ENCODE measurements at places on chromosomes 2 and 18.

DNA sequence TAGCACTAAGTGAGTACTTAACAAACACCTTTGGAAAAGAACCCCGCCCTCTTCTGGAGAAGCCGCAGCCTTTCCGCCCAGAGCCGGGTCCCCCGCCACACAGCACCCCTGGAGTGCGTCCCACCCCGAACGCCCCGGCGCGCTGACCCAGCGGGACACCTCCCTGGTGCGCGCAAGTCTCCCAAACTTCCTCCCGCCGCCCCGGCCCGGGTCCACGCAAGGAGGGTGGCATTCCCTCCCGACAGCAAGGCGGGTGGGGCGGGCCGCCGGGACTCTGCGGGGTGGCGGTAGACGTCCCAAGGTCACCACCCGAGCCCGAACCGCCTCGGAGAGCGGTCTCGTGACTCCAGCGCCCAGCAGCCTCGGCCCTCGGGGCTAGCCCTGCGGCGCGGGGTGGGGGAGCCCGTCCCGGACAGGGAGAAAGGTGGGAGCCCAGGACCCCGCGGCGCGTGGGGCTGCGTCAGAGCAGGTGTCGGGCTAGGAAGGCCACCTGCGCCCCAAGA, 598 bp downstream of the CCDC93 start:
- DNase-seq: no peak

DNA sequence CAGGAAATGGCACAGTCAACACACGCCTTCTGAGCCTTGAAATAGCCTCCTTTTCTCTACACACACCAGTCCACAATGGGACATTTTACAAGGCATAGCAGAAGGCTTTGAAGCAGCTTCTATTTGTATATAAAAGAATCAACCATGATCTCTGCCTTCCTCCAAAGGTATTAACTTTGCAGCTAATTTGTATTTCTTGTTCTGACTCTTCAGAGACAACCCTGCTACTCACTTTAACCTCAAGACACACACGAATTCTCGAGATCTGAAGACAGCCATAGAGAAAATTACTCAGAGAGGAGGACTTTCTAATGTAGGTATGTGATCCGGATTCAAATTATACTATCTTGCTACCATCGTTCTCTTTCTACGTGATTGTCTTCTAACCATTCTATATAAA, 104.6 kb downstream of the VIT start:
- no peak for DNase-seq

DNA sequence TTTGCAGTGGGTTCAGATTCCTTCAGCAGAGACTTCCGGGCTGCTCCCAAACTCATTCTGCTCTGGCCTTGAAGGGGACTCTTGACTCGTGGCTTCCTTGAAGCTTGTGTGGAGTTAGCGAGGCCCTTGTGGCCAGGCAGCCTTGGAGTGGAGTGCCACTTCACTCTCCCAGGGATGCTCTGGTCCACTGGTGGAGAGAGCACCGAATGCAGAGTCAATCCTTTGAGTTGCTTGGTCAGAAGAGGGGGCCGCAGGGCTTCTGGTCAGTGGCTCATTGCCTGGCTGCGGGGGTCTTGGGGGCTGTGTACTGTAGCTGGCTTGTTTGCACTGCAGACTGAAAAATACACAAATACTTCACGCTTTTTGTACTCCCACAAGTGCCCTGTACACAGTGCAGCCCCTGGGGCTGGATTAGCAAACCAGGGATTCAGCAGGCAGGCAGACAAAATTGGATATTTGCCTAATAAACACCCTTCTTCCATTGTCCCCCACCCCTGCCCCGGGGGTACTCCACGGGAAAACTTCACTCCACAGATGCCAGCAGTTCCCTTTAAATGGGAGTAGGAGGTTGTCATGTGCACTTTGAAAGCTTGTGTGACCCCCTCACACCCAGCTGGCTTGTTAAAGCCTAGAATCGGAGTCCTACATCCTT, 3.2 kb downstream of the GLI2 start:
- DNase-seq: no peak

GRCh38 chr18:36419900-36420531, 122.5 kb downstream of the FHOD3 start:
- peak; percentile 53 for DNase-seq

DNA sequence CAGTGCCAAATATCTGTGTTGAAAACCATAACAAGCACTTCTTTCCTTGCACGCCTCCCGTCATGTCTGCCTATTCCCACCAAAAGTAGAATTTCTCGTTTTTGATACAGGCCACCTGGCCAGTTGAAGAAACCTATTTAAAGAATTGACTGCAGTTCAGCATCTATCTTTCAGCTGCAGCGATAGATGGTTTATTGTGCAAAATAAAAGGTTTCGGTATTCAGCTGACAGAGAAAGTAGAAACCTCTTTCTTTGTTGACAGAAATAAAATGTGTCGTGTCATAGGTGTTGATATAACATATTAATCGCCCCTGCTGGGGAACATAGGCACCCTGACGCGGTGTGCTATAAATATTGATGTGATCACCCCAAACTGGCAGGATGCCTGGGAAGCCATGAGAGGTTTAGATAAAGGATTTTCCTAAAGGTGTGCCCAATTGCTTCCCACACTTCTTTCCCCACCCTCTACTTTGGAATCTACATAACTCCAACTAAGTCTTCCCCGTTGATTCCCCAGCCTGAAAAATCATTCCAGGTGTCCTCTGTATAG, 570.4 kb downstream of the CCDC85A start:
- DNase-seq: no peak

GRCh38 chr2:94996305-94997100, 29.0 kb upstream of the MAL start:
- peak; percentile 92 for DNase-seq

DNA sequence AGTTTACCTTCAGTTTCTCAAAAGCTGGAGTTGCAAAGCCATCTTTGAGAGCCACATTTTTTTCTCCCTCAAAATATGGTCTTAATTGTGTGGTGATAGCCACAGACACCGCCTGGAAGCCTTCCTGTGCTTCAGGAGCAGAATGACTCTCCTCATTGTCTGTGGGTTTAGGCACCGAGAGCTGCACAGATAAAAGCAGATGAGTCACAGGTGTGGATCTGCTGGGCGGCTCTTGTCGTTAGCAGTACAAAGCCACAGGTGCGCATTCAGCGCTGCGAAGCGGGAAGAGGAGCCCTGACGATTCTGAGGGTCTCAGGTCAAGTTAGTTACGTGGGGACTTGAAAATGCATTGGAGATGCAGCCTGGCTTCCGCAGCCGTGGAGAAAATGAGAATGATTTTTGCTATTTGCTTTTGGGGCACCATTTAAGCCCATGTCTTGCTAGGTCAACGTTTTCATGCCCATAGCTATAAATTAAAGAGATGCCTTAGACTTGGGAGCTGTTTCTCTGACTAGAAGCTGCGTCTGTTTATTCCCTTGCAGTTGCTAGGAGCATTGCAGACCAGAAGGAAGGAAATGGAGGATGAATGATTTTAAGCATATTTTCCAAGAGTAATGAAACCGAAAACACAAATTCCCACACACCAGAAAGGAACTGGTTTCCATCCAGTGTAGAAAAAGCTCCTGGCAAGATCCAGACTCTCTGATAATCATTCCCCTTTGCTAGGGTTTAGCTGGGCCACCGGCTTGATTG, 51.5 kb downstream of the KLHL29 start:
- DNase-seq: no peak

GRCh38 chr2:160322320-160322719, 122.2 kb upstream of the ITGB6 start:
- DNase-seq: no peak

Data from kidney (tissue), 22 donors.